ENCODE measurements at places on chromosomes 6 and 20.

DNA sequence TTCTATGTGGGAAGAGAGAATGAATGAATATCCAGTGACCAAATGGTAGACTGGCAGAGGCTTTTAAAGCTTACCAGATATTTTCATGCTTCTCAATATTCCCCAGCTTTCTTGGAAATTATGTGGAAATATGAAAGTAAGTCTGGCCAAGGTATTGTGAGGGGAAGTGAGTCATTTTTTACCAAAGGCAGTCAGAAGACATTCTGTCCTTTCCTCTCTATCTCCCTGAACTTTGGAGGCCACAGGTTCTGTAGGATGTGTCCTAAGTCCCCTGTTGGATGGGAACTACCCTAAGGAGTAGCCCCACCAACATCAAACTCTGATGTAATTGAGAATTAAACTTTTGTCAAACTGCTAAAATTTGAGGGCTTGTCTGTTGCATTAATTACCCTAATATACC lies 593.8 kb upstream of the NRSN1 start:
- no peak for DNase-seq

GRCh38 chr6:10613077-10613476 lies 81.3 kb downstream of the C6orf52 start:
- no peak for DNase-seq

GRCh38 chr6:12578751-12579150 lies 137.8 kb upstream of the PHACTR1 start:
- no peak for DNase-seq

DNA sequence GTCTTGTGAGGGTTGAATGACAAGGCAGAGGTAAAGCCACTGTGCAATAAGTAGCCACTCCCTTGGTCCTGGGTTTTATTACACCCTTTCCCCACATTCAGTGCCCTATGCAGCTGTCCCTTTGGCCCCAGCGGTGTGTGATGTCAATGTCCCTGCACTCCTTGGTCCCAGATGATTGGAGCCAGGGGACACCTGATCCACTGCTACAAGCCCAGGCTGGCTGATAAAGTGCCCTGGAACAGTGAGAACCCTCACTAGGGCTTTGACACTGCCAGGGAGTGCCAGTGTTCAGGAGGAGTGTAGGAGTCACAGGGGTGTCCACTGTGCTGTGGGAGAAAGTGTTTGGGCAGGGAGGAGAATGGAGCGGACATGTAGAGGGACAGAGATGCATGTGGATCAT lies 30.4 kb downstream of the GABRR1 start:
- DNase-seq = no peak

DNA sequence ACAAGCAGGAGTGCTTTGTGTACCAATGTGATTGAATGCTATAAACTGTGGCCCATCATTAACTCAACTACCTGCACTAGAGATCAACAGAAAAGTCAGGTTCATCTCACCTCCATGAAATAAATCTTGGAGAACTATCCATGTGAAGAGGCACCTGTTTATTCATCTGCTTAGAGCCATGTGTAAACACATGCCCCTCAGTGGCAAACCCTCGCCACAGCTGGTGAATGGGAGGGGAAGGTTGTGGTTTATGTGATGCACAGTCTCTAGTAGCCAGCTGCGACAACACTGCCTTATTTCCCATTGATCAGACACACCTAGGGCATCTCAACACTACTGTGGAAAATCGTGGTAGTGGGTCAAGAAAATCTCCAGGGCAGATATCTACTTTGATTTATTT lies 640.2 kb downstream of the PTPRT start:
- DNase-seq = no peak

DNA sequence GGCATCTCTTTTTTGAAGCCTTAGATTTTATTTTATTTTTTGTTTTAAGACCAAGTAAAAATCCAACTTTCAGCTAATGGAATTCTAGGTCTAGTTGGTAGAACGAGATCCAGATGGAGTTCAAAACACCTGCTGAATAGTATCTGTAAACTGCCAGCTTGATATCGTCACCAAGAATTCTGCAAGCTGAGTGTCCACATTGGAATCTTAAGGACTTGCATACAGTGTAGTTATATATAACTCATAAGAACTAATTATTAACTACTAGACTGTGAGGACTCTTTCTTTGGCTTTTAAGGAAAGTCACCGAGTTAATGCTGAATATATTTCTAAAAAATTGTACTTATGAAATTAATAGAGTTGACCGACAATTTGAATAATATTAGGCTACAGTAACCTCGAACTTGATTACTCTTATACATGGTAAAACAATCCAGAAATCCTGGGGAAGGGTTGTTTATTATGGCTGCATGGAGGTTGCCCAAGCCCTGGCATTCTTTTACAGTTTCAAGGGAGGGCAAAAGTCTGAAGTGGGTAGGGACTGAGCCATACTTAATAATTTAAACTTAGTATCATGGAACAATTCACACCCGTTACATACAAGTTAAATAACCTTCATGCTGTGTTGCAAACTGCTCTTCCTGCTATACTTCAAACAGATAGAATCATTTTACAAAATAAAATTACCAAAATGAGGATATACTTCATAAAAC lies 553.9 kb downstream of the PTPRT start:
- DNase-seq = no peak

GRCh38 chr6:32047855-32048766 lies 9.9 kb downstream of the CYP21A2 start:
- DNase-seq = peak; percentile 29

- no peak for DNase-seq
Measured at GRCh38 chr6:12094689-12095088, 82.6 kb downstream of the HIVEP1 start.

- DNase-seq = no peak
Measured at GRCh38 chr6:110037726-110038295, 59.7 kb downstream of the GPR6 start.

DNA sequence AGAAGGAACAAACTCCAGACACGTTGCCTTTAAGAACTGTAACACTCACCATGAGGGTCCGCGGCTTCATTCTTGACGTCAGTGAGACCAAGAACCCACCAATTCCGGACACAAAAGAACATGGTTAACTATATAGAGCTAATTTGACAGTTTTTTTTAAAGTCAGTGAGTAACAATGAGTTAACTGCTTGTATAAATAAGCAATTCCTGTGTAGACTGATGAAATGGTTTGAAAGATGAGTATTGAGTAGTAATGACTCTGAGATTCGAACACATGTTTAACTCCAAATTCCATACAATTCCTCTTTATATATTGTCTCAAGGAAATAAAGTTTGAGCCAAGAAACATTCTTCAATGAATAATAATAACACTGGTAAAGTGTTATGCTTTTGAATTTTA lies 478.0 kb downstream of the MMUT start:
- no peak for DNase-seq

DNA sequence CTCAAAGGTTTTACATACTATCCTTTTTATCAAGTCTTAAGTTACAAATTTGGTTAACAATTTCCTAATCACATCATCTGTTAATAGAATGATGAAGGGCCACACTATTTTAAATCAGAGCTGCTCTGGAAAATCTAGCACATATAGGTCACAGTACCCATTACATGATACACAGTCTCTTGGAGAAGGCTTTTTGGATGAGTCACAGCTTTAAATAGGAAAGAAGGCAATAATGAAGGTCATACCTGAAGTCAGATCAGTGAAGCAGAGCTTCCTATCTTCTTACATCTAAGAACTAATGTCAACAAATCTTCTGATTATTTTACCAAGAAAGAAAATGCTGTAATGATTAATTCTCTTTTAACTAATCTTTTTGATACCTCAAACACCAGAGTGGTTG lies 248.5 kb downstream of the BTBD9 start:
- DNase-seq = no peak

DNA sequence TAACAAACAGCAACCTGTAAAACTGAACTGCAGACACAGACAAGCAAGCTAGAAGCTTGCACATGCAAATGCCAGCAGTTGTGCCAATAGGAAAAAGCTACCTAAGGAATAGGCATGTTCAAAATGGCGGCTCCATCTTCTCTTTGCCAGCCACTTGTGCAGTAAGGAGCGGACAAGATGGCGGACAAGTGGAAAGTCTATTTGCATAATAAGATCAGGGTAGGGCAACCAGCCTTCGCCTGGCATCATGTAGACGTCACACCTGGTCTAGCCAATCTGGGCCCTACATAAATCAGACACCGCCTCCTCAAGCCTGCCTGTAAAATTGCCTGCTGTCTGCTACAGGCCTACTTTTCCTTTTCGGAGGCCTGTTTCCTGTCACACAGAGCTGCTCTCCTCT lies 18.0 kb downstream of the C6orf52 start:
- no peak for DNase-seq

GRCh38 chr20:47887477-47888080 lies 102.3 kb upstream of the SULF2 start:
- no peak for DNase-seq

DNA sequence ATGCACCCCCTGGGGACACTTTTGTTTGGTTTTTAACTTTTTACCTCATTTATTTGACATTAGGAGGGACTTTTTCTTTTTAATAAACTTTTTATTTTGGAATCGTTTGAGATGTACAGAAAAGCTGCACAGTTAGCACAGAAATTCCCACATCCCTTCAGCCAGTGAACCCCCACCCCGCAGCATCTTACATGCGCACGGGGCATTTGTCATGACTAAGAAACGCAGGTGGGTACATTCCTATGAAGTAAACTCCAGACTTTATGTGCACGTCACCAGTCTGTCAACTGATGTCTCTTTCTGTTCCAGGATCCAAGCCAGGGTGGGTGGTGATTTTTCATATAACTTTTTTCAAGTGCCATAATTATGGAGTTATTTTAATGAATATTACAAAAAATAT lies 4.9 kb upstream of the ZNF831 start:
- DNase-seq = no peak

GRCh38 chr6:24879351-24879750 lies 56.4 kb downstream of the RIPOR2 start:
- DNase-seq = no peak

GRCh38 chr6:15769511-15770018 lies 106.7 kb upstream of the DTNBP1 start:
- DNase-seq = no peak

DNA sequence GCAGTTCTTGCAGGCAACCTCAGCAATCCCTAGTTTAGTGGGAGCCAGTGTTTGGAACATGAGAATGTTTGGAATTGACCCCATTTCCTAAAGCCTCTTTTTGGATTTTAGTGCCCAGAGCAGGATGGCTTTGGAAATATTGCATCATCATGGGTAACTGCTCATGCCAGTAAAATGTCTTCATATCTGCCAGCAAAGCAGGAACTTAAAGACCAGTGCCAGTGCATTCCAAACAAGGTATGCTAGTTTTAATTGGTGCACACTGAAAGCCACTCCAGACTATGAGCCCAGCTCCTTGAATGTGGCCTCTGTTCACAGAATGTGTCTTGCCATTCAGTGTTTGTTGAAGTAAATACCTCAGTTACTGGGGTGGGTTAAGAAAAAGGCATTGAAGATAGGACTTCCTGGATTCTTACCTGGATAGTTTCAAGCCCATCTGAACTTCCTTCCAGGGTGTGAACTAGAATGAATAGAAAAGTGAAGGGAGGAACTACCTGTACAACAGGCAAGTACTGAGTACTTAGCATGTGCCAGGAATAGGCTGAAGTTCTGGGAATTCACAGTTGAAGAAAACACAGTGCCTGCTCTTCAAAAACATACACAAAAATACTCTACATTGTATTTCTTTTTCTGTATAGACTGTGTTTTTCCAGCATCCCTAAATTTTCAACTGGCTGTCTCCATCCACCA lies 70.5 kb downstream of the COL19A1 start:
- DNase-seq = no peak

GRCh38 chr6:2147766-2148448 lies 97.5 kb downstream of the GMDS start:
- DNase-seq = no peak

DNA sequence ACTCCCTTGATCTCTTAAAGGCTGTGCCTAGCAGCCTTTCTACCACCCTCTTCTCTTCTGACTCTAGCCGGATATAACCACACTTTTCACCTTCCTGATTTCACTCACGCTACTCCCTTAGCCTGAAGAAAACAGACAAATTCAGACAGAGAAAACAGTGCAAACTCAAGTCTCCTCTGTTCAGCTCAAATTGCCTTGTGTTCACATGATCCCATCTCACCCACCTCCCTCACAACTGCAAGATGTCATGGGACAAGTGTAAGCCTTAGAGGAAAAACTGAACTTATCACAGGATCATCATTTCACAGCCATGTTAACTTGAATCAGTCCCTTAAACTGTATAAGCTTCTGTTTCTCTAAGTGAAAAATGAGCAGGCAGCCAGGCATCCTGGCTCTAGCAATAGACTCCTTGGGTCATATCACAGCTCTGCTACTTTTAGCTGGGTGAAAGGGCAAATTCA lies 66.5 kb upstream of the TENT5A start:
- DNase-seq = no peak

GRCh38 chr6:10140136-10140535 lies 274.7 kb downstream of the TFAP2A start:
- no peak for DNase-seq

DNA sequence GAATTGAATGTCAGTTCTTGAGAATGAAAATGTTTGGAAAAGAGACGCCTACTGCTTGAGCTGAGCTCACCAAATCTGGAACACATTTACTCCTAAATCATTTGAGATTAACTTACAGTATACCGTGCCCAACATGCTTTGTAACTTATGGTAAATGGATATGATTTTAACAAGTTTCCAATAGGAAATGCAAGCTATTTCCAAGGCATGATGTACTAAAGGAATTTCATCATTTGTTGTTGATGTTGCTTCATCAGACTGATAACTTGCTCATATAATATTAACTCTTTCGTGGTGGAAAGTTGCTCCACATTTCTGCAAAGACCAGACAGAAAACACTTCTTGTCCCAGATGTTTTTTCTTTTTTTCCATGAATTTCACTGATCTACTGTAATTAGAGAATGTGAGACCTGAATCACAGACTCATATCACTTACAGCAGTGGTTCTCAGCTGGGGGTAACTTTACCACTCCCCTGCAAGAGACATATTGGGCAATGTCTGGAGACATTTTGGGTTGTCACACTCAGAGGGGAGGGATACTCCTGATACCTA lies 116.6 kb upstream of the TRAF3IP2 start:
- no peak for DNase-seq

- no peak for DNase-seq
Measured at GRCh38 chr6:163627274-163628062, 212.9 kb downstream of the QKI start.

Data from hippocampal formation (tissue), 2 donors.